ENCODE measurements at places on chromosomes 12 and 14. TPM values are rescaled to one million over a fixed set of nuclear protein-coding genes. Genes with fewer than 3 reads are reported as not detected.

DNA sequence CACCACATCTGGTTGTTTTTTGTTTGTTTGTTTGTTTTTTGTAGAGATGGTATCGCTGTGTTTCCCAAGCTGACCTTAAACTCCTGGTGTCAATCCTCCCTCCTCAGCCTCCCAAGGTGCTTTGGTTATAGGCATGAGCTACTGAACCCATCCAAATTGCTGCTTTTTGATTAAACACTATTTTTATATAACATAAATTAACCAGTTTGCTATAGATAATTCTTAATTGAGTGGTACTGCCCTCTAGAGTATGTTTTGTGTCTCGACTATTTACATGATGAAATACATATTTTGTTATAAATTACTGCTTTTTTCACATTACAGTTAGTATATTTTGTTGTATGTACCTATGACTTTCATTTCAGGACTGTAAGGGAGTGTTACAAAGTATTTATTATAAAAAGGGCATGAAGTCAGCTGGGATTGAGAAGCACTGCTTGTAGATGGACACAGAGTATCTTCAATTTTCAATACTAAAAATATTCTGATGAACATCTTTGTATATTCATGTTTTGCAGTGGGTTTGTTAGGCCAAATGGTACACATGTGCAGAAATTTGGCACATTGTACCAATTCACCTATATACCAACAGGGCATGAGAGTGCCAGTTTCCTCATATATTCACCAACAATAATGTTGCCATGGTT lies 14.9 kb upstream of the SCAF11 start:
- DNase-seq = no peak

DNA sequence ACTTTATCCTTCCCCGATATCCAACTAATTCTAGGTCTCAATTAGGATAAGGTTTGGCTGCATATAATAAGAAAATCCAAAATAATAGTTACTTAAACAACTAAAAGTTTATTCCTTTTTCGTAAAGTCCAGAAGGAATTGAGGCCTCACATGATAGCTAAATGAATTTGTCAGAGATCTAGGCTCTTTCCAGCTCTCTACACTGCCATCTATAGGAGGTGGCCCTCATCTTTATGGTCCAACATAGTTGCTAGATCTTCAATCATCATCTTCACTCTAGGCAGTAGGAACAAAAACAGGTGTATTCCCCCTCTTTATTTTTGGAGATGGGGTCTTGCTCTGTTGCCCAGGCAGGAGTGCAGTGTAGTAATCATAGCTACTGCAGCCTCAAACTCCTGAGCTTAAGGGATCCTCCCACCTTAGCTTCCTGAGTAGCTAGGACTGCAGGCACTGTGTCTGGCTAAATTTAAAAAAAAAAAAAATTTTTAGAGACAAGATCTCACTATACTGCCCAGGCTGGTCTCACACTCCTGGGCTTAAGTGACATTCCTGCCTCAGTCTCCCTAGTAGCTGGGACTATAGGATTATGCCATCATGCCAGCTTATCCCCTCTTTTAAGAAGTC lies 46.5 kb upstream of the SAV1 start:
- no peak for DNase-seq

ABHD4 gene
- total RNA-seq = 7.1 TPM

DNA sequence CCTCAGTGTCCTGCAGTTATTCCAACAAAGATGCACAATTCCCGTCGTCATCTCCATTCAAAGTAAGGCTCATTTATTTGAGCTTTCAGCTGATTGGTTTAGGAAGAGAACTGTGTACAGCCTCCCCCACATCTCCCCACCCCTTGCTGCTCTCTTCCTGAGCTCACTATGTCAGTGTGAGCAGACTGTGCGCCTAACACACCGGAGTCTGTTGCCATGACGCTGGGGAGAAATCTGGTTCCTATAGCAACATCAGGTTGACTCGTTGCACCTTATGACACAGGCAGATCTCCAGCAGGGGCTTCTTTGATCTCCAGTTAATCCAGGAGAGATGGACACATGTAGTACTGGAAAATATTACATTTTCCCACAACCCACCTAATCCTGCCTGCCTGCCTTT lies 319.4 kb downstream of the CACNA1C start:
- DNase-seq = no peak

FAM161B gene
- 0.66 TPM for total RNA-seq

GRCh38 chr14:78989221-78989620 lies 819.0 kb downstream of the NRXN3 start:
- DNase-seq = no peak

DNA sequence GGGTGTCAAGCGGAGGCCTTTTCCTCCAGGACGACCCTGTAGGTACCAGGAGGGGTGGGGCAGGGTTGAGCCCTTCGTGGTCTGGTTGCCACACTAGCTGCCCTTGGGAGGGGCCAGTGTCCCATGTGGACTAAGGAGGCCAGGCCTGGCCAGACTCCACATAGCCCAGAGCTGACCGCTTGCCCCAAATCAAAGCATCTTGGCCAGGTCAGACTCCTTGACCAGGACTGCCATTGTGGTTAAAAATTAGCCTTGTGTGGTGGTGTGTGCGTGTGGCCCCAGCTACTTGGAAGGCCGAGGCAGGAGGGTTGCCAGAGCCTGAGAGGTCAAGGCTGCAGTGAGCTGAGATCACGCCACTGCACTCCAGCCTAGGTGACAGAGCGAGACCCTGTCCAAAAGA lies 24.8 kb downstream of the ALDH2 start:
- no peak for DNase-seq

- no peak for DNase-seq
Measured at GRCh38 chr12:68240975-68241374, 12.4 kb downstream of the IL22 start.

GRCh38 chr12:113997365-113997764 lies 31.2 kb upstream of the RBM19 start:
- DNase-seq = peak; percentile 79

DNA sequence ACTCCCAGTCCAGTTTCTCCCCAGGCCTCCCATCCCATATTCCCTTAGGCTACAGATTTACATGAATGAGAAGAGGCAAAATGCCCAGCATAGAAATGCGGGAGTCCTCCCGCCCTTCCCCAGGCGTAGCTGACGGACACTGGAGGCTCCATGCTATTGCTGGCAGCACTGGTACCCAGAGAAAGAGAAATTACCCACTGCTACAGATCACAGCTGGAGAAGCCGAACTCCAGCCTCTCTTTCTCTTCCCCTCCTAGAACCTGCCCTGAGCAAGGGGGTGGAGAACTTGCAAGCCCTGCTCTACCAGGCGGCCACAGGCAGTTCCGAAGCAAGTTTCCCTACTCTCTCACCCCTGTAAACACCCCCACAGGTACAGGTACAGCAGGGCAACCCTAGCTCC lies 3.6 kb downstream of the LTBR start:
- no peak for DNase-seq

SALL2 gene
- total RNA-seq = 0.21 TPM

- DNase-seq = no peak
Measured at GRCh38 chr12:28059220-28059619, 86.7 kb upstream of the PTHLH start.

GRCh38 chr12:99767809-99768208 lies 120.3 kb downstream of the GARIN6 start:
- no peak for DNase-seq

DNA sequence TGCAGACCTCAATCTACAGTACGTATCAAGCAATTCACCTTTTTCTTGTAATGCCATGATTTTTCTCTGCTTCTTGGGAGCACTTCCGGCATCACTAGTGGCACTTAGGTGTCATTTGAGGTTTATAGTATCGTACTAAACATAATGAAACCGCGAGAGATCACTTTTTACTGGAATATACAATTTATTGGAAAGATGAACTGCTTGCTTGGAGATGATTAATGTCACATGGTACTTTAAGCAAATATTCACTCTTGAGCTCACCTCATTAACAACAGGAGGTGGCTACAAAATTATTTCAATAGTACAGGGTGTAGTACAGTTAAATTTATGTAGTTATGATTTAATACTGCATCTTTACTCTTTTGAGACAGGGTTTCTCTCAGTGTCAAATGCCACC lies 11.5 kb downstream of the FUT8 start:
- no peak for DNase-seq

KRT85 gene
- not detected for total RNA-seq

PTHLH gene
- total RNA-seq = 4.4 TPM

DNA sequence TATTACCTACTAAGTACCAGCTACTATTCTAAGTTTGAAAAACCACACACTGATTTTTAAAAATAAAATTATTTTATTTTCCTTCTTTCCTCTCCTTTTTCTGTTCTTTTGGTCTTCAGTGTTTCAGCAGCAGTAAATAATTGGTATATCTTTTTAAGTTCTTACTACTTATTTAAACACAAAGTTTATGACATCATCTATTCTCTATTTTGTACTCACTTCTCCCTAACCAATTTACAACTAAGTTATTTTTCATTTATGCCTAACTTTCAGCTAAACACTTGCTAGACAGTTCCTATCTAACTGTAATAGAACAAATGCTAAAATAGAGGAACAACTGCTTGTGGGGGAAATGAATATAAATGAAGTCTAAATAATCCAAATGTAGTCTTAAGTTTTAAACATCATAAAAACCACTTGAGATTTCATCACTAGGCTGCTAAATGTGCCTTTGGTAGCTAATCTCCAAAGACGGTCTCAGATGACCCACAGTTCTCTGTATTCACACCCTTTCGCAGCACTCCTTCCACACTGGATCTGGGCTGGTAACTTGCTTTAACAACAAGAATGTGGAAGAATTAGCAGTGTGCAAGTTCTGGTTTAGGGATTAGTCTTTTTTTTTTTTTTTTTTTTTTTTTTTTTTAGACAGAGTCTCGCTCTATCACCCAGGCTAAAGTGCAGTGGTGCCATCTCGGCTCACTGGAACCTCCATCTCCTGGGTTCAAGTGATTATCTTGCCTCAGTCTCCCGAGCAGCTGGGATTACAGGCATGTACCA lies 41.0 kb downstream of the TFCP2 start:
- DNase-seq = no peak

- DNase-seq = no peak
Measured at GRCh38 chr12:51381226-51382079, 9.8 kb downstream of the GALNT6 start.

TAS2R9 gene
- total RNA-seq = not detected

All from SJSA1 (cell line).